ENCODE measurements at places on chromosomes 5 and 9. TPM values are rescaled to one million over a fixed set of nuclear protein-coding genes. Genes with fewer than 3 reads are reported as not detected.

- no peak for DNase-seq
Observed at GRCh38 chr5:4386152-4386551, 754.0 kb upstream of the ADAMTS16 start.

GRCh38 chr5:109327570-109327969, 82.2 kb downstream of the PJA2 start:
- DNase-seq: no peak

The TMEM215 gene
- not detected for total RNA-seq

DNA sequence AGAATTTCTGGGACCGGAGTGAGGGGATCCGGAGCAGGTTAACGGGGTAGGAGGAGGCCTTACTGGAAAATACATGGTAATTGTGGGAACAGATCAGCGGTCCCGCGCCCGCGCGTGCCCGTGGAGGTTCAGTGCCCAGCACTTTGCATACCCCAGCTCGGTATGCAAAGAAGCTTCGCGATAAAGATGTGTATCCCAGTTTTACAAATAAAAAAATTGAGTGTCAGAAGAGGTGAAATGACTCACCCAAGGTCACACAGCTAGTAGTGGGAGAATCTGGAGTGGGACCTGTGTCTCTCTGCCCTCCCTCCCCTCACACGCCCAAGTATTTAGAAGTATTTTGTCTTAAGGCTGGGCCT, 967 bp downstream of the NEURL1B start:
- DNase-seq: no peak

DNA sequence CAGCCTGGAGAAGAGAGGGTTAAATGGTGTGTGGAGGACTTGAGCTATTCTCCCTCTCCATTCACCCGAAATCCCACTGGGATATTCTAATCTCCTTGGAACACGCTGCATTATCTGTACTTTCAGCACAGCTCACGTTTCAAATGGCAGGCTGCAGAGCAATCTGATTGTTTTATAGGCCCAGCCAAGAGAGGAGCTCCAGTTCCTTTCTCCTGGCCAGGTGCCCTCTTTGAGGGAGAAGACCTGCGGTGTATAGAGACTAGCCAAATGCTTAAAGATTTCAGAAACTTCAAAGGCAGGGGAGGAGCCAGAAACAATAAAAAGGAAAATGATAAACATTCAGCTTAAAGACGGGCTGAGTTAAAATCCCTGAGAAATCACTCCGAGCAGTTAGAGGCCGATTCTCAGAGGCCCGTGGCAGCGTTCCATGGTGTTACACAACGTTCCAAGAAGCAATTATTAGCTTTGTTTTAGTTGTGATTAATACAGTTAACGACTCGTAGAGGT, 564.0 kb upstream of the KLF4 start:
- DNase-seq: no peak

GRCh38 chr9:93276973-93277372, 93.0 kb downstream of the WNK2 start:
- DNase-seq: no peak

All from SK-MEL-5 (cell line).